Activated CD4-positive, CD25-positive, alpha-beta regulatory T cell treated with anti-CD3 and anti-CD28 coated beads, Interleukin-2, amount 50 U/mL, for 24 hours (primary cell): ENCODE measurements at places on chromosomes 7 and 10.

DNA sequence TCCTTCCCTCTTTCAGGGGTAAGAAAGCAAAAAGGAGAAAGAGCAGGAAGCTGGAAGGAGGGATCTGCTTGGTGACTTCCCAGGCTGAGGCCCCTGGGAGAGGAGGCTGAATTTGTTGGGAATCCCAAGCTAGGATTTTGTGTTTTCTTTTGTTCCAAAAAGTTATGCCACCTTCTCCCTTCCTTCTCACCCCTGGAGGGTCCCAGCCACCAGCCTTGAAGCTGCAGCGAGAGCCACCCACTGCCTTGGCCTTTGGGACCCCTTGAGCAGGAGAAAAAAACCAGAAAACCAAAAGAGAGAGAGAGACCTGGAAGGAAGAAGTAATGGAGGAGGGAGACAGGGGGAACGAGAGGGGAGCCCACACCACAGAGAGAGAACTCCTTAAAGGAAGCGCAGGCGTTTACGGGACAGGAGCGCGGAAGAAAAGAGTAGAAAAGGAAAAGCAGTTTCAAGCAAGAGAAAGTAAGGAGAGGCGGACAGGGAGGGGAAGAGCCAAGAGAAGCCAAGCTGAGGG, 7.2 kb downstream of the VAX1 start:
- no peak for ATAC-seq

GRCh38 chr7:92002720-92003119, 62.1 kb downstream of the AKAP9 start:
- no peak for ATAC-seq

DNA sequence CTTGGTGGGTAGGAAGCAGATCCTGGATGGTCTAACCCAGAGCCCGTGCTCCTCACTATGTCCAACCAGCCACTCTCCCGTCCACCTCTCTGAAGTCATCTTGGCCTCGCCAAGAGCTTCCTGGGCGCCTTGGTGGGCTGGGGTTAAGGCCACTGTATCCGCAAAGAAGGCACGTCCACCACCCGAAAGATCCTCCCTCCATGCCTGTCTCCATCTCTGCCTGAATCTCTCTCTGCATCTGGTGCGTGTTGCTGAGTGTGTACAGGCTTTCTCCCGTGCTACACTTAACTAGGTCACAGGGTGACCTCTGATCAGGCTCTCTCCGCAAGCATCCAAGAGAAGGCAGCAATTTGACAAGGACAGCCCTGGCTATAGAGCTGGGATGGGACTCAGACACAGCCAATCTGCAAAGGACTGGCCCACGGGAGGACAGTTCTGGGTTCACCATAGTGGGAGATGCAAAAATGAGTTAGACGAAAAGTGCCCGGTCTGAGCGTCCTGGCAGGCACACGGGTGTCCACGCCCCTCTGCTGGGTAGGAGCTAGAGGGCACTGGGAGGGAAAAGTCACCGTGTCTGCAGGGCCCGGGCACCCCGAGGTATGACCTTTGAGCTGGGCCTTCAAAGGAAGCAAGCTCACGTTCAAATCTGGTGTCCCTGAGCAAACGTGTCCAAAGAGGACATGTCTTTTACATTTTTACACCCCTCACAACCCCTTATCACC, 9.4 kb upstream of the RFC2 start:
- ATAC-seq: no peak

- ATAC-seq: no peak
These were observed 248.0 kb upstream of the FZD8 start for GRCh38 chr10:35889971-35890675.

DNA sequence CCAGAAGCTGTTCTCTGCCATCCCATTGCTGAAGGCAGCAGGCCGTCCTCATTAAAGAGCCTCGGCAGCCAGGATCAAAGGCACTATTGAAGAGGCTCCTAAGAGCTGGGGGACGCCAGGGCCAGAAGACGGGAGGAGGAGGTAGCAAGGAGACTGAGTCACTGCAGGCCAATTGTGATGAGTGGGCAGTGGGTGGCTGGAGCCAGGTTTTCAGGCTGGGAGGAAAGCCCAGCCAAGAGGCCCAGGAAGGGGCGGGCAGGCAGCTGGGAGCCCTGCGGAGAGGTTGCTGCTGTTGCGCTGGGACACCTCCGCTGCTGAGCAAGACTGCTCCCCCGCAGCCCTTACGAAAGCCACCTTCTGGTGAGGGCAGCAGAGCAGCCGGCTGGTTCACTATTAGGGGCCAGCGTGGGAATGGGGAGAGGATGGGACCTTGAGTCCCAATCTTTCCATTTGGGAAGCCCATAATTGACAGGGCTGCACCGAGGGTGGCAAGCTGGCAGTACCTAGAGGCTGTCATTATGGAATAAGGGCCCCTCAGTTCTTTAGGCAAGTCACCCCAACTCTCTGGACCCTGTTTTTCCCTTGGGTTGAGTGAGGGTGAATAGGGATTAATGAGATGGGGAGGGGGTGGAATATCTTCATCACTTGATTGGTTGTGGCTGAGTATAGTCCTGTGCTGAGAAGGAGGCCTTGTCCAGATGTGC, 48.4 kb downstream of the UNC5B start:
- no peak for ATAC-seq
